ENCODE measurements at places on chromosomes 12 and 14. TPM values are rescaled to one million over a fixed set of nuclear protein-coding genes. Genes with fewer than 3 reads are reported as not detected.

DNA sequence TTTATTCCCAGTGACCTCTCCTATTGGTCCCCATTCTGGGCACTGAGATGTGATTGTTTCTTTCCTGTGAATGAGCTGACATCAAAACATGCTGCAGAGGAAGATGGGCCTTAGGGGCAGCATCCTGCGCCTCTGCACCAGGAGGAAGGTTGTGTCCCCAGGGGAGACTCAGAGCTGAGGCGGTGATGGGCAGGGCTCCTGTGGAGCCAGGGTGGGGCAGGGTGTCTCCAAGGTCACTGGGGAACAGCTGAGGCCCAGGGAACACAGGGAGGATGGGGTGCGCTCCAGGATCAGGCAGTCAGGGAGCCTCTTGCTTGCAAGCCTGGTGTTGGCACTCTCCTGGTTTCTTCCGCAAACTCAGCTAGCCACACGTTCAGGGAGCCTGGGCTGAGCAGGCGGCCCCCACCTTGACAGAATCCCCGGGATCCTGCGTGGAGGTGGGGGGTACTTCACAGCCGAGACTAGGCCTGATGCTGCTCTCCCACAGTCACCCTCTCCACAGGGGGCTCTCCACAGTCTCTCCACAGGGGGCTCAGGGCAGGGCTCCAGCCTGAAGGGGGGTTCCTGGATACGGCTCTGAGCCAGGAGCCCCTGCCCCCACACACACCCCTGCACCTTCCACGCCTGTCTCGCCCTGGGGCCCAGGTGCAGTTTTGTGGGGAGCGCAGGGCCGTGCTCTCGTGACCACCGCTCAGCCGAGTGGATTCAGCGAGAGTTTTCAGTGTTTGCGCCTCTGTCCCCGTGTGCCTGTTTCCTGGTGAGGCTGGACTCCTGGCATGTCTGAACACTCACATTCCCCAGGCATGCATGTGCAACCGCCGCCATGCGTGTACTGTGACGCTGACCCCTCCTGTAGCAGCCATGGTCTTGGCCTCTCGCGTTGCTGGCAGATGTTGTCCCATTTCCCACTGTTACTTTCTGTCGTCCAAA lies 264.7 kb downstream of the SEC23A start:
- no peak overlapping the region for H3K4me3 ChIP-seq
- H3K27ac ChIP-seq, result no peak overlapping the region
- no peaks in the 10 kb centered on the region for H3K27me3 ChIP-seq

GRCh38 chr12:107788690-107789458 lies 14.4 kb downstream of the ASCL4 start:
- H3K27me3 ChIP-seq, result no peaks in the 10 kb centered on the region
- H3K4me1 ChIP-seq, result no peaks in the 10 kb centered on the region
- no peak overlapping the region for H3K27ac ChIP-seq
- no peak overlapping the region for H3K4me3 ChIP-seq
- DNase-seq, result no peak
- no peaks in the 10 kb centered on the region for H3K36me3 ChIP-seq

GRCh38 chr12:50195832-50196231 lies 28.7 kb upstream of the CERS5 start:
- H3K27me3 ChIP-seq, result no peaks in the 10 kb centered on the region
- no peak for DNase-seq
- no peaks in the 10 kb centered on the region for H3K4me1 ChIP-seq
- H3K36me3 ChIP-seq, result peaks cover 78% of the 10 kb centered on the region
- no peak overlapping the region for H3K4me3 ChIP-seq

PLEKHH1 gene
- 12.3 TPM for polyA plus RNA-seq

DNA sequence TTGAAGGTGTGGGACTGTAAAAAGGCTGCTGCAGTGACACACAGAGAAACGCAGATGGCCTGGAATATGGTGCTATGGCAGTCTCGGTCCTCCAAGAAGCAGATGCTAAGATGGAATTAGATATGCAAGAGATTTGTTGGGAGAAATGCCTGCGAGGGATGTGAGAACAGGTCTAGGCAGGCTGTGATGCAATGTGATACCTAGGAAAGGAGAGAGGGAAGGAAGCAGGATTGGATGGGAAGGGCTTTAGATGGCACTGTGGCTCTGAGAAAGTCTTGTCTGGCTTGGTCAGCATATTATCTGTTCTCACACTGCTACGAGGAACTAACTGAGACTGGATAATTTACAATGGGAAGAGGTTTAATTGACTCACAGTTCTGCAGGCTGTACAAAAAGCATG lies 374.4 kb downstream of the BCAT1 start:
- H3K27me3 ChIP-seq, result no peaks in the 10 kb centered on the region
- H3K4me1 ChIP-seq, result no peaks in the 10 kb centered on the region
- no peak overlapping the region for H3K4me3 ChIP-seq

TAS2R7 gene
- not detected for polyA plus RNA-seq

DNA sequence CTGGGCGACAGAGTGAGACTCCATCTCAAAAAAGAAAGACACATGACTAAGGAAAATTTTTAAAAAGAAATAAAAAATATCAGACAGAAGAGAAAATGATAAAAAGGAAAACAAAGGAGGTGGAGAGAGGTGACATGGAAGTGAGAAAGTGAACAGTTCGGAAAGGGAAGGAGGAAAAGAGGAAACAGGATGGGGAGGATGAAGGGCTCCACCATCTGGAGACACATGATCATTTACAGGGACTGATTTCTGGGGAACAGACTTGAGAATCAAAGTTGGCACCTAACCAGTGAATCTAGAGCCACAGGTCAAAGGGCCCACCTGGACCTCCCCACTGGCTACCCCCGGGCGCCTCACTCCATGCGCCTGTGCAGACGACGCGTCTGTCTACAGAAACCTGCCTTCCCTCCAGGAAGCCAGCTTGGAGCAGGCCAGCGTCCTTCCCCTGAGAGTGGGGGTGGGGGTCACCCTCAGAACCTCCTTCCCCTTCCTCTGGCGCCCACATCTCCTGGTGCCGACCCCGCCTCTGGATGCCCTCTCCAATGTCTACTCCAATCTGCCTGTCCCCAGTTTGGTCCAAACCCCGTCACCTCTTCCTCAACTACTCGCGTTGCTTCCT lies 60.5 kb downstream of the AMN start:
- no peaks in the 10 kb centered on the region for H3K4me1 ChIP-seq
- H3K36me3 ChIP-seq, result peaks cover 58% of the 10 kb centered on the region
- H3K27me3 ChIP-seq, result no peaks in the 10 kb centered on the region
- H3K4me3 ChIP-seq, result no peak overlapping the region

TMEM229B gene
- 1.2 TPM for polyA plus RNA-seq

DNA sequence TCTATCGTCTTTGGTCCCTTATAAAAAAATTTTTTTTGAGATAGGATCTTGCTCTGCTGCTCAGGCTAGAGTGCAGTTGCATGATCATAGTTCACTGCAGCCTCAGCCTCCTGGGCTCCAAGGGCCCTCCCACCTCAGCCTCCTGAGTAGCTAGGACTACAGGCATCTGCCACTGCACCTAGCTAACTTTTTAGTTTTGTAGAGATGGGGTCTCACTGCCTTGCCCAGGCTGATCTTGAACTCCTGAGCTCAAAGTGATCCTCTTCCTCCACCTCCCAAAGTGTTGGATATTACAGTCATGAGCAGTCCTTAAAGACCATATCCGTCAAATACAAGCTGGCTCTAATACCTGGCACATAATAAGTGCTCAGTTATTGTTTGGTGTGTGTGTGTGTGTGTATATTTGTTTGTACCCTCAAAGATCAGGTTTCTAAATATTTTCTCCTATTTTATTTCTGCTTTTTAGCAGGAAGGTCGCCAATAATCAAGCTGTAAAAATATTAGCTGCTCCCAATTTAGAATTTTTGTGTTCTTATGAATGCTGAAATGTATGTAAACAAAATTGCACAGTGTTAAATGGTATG lies 30.5 kb downstream of the SRGAP1 start:
- DNase-seq, result no peak
- no peaks in the 10 kb centered on the region for H3K4me1 ChIP-seq
- no peaks in the 10 kb centered on the region for H3K27me3 ChIP-seq
- no peak overlapping the region for H3K4me3 ChIP-seq

DNA sequence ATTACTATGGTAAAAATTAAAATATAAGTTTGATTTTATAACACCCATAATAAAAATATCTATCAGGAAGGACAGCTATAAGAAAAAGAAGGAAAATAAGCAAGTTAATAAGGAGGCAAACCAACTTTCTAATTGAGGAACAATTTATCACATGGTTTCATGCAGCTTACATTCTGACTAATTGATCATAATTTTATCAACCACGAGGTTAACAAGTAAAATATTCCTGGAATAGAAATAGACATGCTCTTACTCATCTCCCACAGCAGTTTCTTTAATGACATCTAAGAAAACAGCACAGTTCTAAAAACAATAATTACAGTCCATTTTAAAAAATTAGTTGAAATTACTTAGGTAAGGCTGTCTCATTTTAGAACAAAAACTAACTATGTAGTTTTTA lies 130.8 kb upstream of the KRR1 start:
- no peak overlapping the region for H3K4me3 ChIP-seq
- no peaks in the 10 kb centered on the region for H3K27me3 ChIP-seq
- no peak for DNase-seq

DNA sequence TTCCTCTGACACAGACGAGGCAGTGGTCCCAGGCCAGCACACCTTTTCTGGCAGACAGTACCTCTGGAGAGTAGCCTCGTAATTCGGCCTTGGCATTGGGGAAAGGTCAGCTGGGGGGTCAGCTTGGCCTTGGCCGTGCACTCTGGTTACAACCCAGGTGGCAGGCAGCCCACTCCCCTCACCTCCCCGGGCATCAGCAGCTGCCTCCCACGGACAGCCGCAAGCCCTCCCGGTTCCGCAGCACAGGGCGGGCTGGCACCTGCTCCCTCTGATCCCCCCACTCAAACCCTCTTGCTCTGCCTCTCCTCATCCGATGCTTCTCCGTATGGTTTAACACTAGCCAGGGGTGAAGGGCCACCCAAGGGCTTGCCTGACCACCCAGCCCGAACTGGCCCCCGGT lies 50.6 kb downstream of the TEAD4 start:
- peaks cover 9% of the 10 kb centered on the region for H3K4me1 ChIP-seq
- no peak for DNase-seq
- H3K27me3 ChIP-seq, result no peaks in the 10 kb centered on the region
- H3K4me3 ChIP-seq, result no peak overlapping the region
- H3K27ac ChIP-seq, result no peak overlapping the region

- H3K36me3 ChIP-seq, result no peaks in the 10 kb centered on the region
- no peak overlapping the region for H3K4me3 ChIP-seq
- DNase-seq, result no peak
Measured at GRCh38 chr12:89253488-89253887, 98.8 kb downstream of the DUSP6 start.

- no peaks in the 10 kb centered on the region for H3K27me3 ChIP-seq
- no peaks in the 10 kb centered on the region for H3K36me3 ChIP-seq
- peak overlapping the region; percentile 34 for H3K27ac ChIP-seq
- H3K4me1 ChIP-seq, result peaks cover 12% of the 10 kb centered on the region
- DNase-seq, result no peak
- H3K4me3 ChIP-seq, result no peak overlapping the region
Measured at GRCh38 chr12:29763301-29763683, 20.4 kb downstream of the TMTC1 start.

DNA sequence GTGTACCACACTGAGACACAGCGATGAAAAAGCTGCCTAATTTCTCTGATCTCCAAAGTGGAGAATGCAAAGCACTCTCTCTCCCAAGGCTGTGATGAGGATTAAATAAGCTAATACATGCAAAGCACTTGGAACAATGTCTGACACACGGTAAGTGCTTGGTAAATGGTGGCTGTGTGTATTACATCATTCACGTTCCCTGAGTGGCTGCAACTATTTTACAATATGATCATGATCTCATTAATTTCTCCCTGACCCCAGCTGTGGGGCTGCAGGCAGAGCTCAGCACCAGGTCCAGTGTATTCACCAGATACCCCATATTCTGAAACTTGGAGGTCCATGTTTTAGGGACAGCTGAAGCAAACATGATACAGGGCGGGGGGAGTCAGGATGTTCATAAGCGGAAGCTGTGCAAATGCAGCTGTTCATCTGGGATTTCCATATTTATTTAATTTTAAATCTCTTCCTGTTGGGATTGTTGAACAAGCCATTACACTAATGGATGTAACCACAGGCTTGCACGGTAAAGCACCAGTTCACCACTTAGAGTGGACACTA lies 106.4 kb downstream of the CCDC60 start:
- no peaks in the 10 kb centered on the region for H3K36me3 ChIP-seq
- H3K4me3 ChIP-seq, result no peak overlapping the region
- H3K27ac ChIP-seq, result no peak overlapping the region
- H3K4me1 ChIP-seq, result no peaks in the 10 kb centered on the region
- H3K27me3 ChIP-seq, result no peaks in the 10 kb centered on the region
